Stimulated activated CD8-positive, alpha-beta memory T cell treated with anti-CD3 and anti-CD28 coated beads, Interleukin-2, amount 100 ng/mL, for 48 hours (primary cell): ENCODE measurements at places on chromosomes 2 and 18.

- no peak for DNase-seq
These were observed 4.4 kb upstream of the ALS2 start for GRCh38 chr2:201785135-201785534.

DNA sequence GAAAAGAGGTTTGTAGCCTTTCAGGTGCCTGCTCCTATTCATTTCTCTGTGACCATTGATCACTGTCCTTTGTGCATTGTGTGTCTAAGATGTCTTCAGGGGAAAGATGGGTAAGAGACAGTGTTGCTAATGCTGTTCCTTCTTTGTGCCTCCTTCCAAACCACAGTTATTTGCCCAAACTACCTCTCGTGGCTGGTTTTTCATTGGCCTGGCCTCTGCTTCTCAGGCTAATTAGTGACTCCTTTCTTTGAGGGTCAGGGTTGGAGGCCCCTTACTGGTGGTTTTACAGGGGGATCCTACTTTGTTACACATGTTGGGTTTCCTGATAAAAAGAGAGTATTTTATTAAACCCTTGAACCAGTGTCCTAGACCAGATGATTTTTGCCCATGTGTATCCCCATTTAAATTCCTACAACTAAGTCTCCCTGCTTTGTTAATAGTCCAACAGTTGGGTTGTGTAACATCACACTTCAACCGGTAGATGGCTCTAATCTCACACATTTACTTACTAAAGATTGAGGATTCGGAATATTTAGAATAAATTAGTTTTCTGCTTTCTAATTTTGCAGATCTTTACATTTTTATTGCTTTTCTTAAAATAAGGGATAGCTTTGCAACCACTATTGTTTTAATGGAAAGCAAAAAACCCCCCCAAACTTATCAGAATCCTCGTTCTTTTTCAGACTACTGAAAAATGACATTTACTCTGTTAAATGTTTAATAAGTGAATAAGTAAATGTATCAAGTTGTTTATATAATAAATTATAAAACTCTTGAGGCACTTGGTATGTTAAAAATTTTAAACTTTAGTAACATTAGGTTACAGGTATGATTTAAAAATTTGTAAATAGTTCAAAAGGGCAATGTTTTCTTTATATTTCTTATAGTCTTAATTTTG lies 2.4 kb downstream of the MARS2 start:
- DNase-seq: no peak

DNA sequence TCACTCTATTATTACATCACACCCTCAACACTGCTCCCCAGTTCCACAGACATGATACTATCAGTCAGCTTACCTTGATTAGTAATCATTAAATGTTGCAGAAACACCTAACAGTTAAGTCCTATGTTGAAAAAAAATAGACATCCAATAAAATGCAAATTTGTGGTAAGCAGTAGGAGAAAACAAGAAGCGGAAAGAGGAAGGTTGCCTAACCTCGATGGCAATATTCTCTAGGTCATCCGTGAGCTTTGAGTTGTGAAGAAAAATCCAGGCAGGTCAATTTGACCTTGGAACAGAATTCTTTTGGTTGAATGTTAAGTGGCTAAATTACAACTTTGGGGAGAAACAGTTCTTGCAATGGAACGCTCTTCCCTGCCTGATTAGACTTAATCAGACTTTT lies 264.4 kb downstream of the AFF3 start:
- DNase-seq: no peak

DNA sequence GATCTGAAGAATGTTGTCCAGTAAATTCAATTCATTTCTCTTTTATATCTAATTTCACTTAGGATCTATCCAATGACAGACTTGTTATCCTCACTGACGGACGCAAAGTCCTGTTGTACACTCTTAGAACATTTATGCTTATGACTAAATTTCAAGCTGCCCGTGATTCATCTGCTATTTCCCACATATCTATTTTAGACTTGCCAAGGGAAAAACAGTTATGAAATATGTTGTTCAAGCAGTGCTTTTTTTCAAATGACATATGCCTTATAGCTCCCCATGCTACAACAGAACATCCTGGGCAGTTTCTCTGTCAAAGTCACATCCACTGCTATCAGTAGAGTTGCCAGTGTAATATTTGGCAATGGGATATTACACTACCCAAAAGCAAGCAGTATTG lies 94.2 kb upstream of the CBLN2 start:
- DNase-seq: no peak

DNA sequence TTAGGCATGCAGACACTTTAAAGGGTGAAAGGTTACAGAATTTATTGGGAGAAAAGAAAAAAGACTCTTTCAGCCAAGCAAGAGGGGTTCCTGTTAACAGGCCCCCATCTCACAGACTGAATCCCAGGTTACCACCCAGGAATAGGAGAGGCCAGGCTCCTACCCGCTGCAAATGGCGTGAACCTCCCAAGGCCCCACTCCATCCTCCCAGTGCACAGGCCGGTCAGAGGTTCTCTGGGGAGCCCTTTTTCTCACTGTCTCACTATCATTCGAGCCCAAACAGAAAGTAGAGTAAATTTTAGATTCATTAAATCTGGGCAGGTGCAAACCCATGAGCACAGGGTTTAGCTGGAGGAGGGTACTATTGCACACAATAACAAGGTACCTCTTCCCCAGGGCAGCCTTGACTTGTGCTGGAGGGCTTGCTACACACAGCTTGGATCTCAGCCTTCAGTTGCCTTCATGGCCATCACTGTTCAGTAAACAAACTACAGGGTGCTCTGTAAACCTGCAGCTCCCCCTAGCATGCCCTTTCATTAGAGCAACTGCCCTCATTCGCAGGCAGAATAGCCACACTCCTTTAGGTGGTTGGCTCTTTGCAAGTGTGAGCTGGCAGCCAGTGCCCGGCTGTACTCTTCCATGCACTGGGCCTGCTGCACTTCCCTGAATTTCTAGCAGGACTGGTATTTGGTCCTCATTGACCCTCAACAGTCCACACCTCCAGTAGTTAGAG lies 7.3 kb upstream of the PLEK start:
- DNase-seq: no peak

GRCh38 chr2:9985531-9986328 lies 34.2 kb downstream of the GRHL1 start:
- no peak for DNase-seq

DNA sequence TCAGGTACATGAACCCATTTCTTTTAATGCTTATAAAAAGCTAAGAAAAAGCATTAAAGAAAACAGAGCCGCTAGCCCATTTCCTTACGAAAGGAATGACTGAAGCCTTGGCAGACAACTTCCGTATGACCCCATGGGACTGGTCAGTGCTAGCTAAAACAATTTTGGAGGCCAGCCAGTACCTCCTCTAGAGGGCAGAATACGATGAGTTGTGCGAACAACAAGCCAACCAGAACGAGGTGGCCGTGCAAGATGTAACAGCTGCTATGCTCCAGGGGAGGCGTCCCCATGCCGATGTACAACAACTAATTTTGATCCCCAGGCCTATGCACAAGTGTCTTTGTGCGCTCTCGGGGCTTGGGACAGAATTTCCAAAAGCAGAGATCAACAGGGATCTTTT lies 16.7 kb downstream of the MAP3K2 start:
- no peak for DNase-seq

GRCh38 chr2:102082571-102083392 lies 59.8 kb upstream of the IL1R1 start:
- DNase-seq: peak; percentile 32

- DNase-seq: no peak
These were observed 178.1 kb upstream of the MMADHC start for GRCh38 chr2:149765636-149766035.

- no peak for DNase-seq
These were observed 5.7 kb upstream of the HTR2B start for GRCh38 chr2:231130336-231131056.

GRCh38 chr18:22521026-22521707 lies 103.5 kb upstream of the CTAGE1 start:
- no peak for DNase-seq

- no peak for DNase-seq
These were observed 210.7 kb downstream of the KLHL29 start for GRCh38 chr2:23595601-23596251.

DNA sequence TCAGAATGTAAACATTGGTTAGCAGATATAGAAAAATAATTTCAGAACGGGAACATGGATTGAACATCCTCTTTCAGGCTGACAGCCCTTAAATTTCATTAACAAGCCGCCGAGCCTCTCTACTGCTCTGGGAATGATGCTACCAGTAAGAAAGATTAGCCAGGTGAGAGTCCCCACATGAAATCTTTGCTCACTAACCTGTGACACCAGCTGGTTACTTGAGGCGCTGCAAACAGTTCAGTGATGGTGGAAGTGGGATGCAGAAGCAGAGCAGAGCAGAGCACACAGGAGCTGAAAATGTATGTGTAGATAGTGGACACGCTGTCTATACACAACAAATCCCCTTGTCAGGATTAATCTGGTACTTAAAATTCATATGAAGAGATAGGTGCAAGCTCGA lies 721.1 kb downstream of the DPP10 start:
- no peak for DNase-seq

- DNase-seq: no peak
These were observed 129.8 kb upstream of the LMAN1 start for GRCh38 chr18:59488899-59489298.

GRCh38 chr2:47617523-47618271 lies 165.2 kb upstream of the MSH6 start:
- no peak for DNase-seq

GRCh38 chr2:77834360-77835002 lies 312.3 kb upstream of the LRRTM4 start:
- no peak for DNase-seq

- no peak for DNase-seq
These were observed 137.9 kb downstream of the DOCK10 start for GRCh38 chr2:224904381-224904780.

- no peak for DNase-seq
These were observed 256.7 kb upstream of the FN1 start for GRCh38 chr2:215692387-215693079.

GRCh38 chr18:69755856-69756496 lies 191.7 kb downstream of the CD226 start:
- DNase-seq: no peak

- DNase-seq: no peak
These were observed 71.1 kb upstream of the MAP4K3 start for GRCh38 chr2:39508198-39508597.

- no peak for DNase-seq
These were observed 20.6 kb downstream of the IL1F10 start for GRCh38 chr2:113088213-113088992.

GRCh38 chr2:120231974-120232635 lies 8.9 kb upstream of the TMEM185B start:
- DNase-seq: peak; percentile 52

GRCh38 chr2:126995621-126996377 lies 97.1 kb downstream of the TEX51 start:
- no peak for DNase-seq

GRCh38 chr2:129803032-129803431 lies 176.4 kb upstream of the RAB6C start:
- DNase-seq: no peak

DNA sequence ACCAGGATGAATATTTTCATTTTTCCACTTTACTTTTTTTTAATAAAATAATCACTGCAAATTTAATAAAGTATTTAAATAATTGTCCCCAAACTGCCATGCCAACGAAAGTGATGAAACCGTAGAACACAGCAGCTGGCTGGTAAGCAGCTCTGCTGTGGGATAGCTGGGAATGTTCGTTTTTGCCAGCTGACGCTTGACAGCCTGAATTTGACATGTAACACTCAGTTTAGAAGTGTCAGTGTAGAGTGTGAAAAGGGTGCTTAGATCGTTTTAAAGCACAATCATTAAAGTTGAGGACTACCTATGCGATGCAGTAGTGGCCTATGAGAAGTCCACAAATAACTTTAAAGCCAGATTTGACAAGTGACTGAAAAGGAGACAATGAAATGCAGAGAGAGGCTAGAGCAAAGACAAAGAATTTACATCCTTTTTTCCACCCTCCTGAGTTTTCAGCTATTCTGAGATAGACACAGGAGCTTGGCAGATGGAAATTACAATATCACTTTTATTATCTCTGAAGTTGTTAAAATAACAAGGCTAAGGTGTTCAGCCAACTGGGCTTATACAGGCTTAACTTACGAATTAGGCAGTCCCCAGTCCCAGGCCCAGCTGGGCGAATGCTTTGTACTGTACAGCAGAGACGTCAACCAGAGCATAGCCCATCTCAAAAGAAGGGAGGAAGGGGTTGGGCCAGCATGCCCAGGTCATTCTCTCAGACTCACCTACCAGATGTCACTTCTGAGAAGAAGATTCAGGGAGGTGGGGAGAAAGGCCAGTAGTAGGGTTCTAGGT lies 31.9 kb upstream of the SLC1A4 start:
- no peak for DNase-seq

DNA sequence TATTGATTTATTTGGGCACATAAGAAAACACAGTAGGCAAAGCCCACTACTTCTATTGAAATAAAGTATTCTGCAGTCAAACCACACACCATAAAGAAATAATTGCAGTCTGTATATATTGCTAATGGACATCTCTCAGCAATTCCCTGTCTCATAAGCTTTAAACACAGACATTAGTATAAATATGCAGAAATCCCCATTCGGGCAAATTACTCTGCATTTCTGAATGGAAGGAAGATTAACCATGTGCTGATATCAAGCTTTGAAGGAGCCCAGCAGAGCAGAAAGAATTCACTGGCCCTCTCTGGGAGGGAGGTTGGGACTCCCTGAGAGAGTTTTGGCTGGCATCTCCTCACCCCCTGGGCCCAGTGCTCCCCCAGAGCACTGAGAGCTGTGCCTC lies 269.6 kb downstream of the ATAD2B start:
- no peak for DNase-seq

DNA sequence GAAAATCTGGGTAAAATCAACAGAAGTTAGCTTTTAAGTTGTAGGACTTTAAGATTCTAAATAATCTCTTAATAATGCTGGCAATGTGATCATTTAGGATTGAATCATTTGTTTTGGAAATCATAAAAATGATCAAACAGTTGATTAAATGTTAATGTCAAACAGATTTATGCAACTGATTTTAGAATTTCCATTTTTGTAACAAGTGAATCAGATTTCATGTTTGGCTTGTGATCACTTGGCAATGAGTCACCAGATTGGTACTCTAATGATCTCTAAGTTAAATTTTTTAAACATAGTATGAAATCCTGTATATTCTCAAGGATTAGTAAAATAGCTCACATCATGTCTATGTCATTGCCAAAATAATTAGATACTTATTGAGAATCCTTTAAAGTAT lies 50.1 kb upstream of the UNC80 start:
- DNase-seq: no peak
